ENCODE measurements at places on chromosomes 7 and 10. TPM values are rescaled to one million over a fixed set of nuclear protein-coding genes. Genes with fewer than 3 reads are reported as not detected.

The CALD1 gene
- 122 TPM for total RNA-seq

The GTF2IRD2 gene
- total RNA-seq, result 8.6 TPM

The HOXA13 gene
- total RNA-seq, result not detected

The PTCD1 gene
- total RNA-seq, result 2.4 TPM

The GIMAP1 gene
- 1.7 TPM for total RNA-seq

The SCART1 gene
- 0.39 TPM for total RNA-seq

The SLC18A3 gene
- total RNA-seq, result not detected

DNA sequence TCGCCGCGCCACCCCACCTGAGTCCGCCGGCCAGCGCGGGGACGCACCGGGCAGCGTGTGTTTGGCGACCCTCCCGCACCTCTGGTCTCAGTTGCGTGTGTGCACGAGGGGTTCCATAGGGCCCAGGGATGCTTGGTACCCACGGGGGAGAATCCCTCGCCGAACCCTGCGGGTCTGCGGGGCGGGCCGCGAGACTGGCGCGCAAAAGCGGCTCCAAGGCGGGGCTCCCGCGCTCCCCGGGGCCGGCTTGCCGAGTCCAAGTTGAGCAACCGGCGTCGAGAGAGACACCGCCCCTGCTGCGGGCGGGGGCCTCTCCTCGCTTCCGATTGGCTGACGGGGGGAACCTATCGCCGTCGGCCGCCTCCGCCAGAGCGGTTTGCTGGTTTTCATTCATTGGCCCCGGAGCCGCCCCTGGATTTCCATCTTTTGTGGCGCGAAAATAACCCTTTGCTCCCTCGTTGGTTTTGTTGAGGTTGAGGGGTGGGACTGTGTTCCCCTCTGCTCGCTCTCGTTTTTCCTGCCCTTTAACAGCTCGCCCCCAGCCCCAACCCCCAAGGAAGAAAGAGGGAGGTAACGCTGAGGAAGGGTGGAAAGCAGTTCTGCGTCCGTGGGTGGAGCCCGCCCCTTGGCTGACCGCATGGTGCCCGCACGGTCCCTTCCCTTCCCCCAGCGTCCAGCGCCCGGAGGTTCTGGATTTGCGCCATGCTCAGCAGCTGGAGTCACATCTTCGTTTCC lies 4.0 kb upstream of the IGF2BP3 start:
- peak; percentile 84 for DNase-seq

DNA sequence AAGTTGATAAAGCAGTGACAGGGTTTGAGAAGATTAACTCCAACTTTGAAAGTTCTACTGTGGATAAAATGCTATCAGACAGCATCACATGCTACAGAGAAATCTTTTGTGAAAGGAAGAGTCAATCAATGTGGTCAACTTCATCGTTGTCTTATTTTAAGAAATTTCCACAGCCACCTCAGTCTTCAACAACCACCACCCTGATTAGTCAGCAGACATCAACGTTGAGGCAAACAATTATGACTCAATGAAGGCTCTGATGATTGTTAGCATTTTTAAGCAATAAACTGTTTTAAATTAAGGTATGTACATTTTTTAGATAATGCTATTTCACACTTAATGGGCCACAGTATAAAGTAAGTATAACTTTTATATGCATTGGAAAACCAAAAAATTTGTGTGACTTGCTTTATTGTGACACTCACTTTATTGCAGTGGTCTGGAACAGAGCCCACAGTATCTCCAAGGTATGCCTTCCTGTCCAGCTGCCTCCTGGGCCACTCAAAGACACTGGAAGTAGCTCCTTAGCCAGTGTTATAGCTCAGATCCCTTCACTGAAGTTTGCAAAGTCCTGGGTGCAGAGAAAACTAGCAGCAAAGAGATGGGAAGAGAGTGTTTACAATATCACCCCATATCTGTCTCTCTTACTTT lies 293.1 kb downstream of the ARHGAP12 start:
- DNase-seq, result no peak

DNA sequence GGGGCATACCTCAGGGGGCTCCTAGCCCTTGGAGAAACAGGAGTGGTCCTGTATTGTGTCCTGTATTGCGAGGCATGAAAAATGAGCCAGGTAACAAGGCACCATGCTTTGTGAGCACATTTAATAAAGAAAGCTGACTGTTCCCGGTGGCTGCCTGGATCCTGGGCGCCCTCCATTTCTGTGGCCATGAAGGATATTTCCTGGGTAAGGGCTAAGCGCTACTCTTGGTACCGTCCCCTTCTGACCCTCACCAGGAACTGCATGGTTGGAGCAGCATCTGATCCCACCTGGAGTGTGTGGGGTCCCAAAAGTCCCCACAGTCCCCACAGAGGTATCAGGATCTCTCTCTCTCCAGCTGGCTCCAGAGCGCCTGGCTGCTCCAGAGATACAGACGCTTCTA lies 139.5 kb downstream of the MAPK8 start:
- DNase-seq, result no peak

- DNase-seq, result no peak
Observed at GRCh38 chr7:155244675-155245074, 53.0 kb upstream of the INSIG1 start.

DNA sequence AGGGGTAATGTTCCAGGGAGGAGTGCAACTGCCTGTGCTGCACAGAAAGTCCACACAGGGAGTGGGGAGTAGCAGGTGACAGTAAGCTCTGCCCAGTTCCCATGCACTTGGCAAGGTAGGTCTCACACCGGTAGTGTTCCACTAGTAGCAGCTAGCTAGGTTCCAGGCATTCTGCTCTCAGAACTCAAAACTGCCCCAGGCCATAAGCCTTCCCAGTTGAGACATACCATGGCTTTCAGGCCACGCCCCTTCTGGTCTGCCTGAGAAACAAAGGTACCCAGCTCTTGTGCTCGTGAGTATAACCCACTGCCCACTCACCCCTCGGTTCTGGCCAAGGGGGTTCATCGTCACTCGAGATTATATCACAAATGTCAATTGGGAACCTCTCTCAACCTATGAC lies 12.6 kb downstream of the CASP7 start:
- DNase-seq, result no peak

GRCh38 chr7:130721486-130722277 lies 12.3 kb downstream of the KLF14 start:
- DNase-seq, result peak; percentile 66

- DNase-seq, result no peak
Observed at GRCh38 chr7:128042012-128042411, 10.8 kb upstream of the LRRC4 start.

GRCh38 chr7:79304711-79305110 lies 148.8 kb downstream of the MAGI2 start:
- no peak for DNase-seq

GRCh38 chr10:60606343-60607080 lies 171.8 kb upstream of the CDK1 start:
- no peak for DNase-seq

- no peak for DNase-seq
Observed at GRCh38 chr7:37344886-37345579, 103.6 kb downstream of the ELMO1 start.

DNA sequence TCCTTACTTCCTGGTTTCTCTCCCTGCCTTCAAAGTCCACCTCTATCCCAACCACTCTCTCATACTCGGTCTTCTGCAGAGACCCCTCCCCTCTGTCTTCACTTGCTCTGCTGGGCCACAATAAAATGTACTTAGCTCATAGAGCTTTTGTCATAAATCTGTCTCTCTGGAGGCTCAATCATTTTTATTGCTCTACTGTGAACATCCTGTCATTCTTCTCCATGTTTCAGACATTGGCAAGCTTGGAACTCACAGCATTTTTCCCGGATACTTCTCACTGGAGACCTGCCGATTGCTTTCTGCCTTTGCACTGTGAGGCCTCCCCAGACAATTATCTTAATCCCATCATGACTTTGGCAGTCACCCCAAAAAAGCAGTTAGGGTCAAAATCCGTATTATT lies 192.3 kb upstream of the ZMIZ1 start:
- no peak for DNase-seq

GRCh38 chr10:6580279-6581029 lies 378 bp upstream of the PRKCQ start:
- peak; percentile 81 for DNase-seq
